ENCODE measurements at places on chromosomes 6 and 20.

GRCh38 chr20:31515775-31516107, 1.5 kb downstream of the HM13 start:
- peaks cover 14% of the 10 kb centered on the region for H3K4me1 ChIP-seq
- no peak overlapping the region for H3K4me3 ChIP-seq
- DNase-seq, result no peak

DNA sequence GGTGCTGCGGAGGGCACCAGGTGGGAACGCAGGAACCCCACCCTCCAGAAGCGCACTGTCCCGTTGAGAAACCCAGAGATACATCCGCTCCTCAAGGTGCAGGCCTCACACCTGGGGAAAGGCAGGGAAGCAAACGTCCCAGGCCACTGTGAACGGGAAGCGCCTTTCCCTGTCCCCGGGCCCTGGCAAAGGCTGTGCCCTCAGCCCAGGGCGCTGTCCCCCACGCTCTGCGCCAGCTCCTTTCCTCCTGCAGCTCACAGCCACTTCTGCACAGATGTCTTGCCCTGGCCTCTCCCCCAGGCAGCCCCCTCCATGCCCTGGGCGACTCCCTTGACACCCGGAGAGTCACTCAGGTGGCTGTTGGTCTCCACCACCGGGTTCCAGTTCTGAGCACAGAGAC, 203.8 kb downstream of the TAF4 start:
- no peaks in the 10 kb centered on the region for H3K27me3 ChIP-seq
- H3K27ac ChIP-seq, result no peak overlapping the region
- DNase-seq, result no peak
- no peaks in the 10 kb centered on the region for H3K36me3 ChIP-seq

DNA sequence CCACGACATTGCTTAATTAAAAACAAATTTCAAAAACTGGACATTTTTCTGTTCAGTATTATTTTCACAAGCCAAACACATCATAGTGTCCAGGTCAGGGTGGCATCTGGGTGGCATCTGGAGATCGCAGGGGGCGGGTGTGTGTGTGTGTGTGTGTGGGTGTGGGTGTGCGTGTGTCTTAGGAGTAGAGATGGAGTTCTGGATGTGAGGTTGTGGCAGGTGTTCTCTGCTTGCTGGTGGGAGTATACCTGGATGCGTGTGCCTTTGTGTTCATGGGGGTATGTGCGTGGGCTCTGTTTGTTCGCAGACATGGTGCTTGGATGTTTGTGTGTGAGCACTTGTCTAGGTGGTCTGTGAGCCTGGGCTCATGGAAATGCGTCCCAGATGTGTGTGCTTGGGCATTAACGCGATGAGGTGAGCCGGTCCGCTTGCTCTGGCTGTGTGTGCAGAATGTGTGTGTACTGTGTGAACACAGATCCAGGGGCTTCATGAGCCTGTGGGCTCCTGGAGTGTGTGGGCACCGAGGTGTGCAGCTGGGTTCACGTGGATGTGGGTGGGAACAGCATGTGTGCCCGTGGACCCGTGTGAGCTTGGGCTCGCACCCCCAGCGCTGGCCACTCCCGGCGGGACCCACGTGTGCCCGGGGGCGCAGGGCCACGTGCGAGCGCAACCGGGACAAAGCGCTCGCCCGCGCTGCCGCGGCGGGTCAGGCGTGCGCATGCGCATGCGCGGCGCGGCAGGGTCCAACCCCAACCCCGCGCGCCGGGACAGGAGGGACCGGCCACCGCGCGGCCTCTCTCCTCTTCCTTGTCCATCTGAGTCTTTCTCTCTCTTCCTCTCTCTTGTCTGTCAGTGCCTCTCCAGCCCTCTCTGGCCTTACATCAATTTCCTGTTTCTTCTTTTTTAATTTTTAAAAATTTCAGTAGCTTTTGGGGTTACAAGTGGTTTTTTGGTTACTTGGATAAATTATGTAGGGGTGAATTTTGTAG, 60.4 kb downstream of the SRC start:
- H3K27me3 ChIP-seq, result peaks cover 12% of the 10 kb centered on the region
- DNase-seq, result no peak
- peaks cover 10% of the 10 kb centered on the region for H3K36me3 ChIP-seq

DNA sequence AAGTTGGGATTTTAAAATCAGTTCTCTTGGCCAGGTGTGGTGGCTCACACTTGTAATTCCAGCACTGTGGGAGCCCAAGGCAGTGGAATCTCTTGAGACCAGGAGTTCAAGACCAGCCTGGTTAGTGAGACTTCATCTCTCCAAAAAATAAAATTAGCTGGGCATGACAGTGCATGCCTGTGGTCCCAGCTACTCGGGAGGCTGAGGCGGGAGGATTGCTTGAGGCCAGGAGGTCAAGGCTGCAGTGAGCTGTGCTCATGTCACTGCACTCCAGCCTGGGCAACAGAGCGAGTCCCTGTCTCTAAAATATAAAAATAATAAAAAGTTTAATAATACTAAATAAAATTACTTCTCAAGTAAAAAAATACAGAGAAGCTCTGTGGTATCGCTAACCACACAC, 77.5 kb downstream of the FOXA2 start:
- no peaks in the 10 kb centered on the region for H3K36me3 ChIP-seq
- H3K27ac ChIP-seq, result no peak overlapping the region
- no peak for DNase-seq

DNA sequence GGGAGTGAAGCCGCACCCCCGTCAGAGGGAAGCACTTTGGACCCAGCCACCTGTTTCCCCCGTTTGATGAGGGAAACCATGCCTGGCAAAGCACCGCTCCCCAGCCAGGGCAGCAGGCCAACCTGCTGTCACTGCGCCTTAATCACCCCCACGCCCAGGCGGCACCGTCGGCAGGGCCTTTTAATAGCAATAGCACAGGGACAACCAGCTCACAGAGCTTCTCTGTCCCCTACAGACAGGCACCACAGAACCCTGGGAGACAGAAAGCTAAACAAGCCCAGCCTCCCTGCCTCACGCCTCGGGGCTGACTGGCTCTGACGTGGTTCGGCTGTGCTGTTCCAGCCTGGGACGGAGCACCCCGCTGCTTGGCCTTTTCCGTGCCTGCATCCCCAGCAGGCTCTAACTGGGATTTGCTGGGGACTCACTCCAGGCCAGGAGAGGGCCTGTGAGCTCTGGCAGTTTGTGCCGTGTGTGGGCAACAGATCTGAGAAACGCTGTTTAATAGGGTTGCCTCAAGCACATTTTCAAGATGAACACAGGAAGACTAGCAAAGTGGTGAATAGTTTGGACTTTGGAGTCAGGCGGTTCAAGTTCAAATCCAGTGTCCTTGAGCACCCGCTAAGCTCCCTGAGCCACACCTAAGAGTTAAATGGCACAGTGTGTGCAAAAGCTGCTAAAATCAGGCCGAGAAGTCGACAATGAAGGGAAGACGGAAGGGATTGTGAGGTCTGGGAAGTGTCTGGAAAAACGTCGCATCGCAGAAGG, 223.8 kb downstream of the NRN1 start:
- no peak overlapping the region for H3K27ac ChIP-seq
- peaks cover 13% of the 10 kb centered on the region for H3K4me1 ChIP-seq
- DNase-seq, result no peak
- no peak overlapping the region for H3K4me3 ChIP-seq

DNA sequence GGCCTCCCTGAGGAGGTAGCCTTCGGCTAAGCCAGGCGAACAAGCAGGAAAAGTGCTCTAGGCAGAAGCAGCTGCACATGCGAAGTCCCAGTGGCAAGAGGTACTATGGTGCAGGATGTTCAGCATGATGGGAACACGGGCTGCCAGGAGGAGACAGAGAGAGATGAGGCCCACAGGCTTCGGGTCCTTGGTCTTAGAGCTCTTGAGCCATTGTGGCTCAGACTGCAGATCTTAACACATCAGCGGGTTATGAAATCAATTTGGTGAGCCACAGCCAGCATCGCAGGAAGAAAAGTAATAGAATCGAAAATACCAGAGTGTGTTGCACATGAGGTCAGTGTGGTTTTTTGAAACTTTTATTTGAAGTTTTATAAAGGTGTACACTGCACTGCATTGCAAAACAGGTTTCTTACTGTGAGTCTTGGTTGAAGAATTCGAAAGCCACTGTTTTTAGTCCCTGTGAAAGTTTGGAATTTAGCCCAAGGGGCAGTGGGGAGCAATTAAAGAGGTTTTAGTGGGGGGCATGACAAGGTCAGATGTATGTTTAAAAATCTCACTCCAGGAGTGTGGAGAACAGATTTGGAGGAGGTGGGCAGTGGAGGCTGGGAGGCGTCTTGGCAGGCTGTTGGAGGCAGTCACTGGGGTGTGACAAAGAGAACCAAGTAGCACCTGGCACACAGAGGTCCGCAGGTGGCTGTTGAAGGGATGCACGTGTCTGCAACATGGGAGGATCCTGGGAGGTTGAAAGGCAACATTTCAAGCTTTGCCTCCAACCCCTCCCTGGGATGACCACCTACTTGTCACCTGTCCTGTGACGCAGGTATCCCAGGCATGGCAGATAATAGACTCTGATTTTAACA, 69.3 kb downstream of the EYA2 start:
- no peak overlapping the region for H3K27ac ChIP-seq
- H3K36me3 ChIP-seq, result no peaks in the 10 kb centered on the region
- no peak for DNase-seq
- no peaks in the 10 kb centered on the region for H3K4me1 ChIP-seq

DNA sequence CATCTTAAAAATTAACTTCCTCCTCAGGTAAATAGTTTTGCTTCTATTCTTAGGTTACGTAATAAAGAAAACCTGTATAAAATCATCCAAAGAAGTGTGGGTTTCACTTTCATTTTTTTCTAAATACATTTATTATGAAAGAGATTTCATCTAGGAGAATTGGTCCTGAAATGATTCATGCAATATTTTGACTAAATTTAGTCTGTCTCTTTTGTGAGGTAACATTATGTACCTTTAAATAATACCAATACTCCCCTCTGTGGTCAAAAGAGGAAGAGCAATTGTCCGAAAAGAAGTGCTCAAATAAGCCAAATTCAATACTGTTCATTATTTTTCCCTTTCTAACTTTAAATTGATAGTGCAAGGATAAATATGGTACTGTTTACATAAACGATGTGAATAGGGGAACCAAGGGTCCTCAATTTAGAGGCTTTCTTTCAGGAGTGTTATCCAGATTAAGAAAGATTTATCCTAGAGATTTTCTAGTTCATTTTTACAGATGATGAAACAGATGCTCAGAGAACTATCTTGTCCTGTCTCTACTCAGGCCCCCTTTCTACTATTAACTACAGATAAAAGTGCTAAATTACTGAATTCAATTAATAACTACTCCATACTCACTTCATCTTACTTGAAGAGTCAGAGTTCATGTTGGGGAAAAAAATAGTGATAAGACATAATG, 26.2 kb downstream of the CYP39A1 start:
- H3K27me3 ChIP-seq, result peaks cover 28% of the 10 kb centered on the region
- no peaks in the 10 kb centered on the region for H3K4me1 ChIP-seq
- no peak overlapping the region for H3K4me3 ChIP-seq
- no peaks in the 10 kb centered on the region for H3K36me3 ChIP-seq
- DNase-seq, result no peak
- peak overlapping the region; percentile 34 for H3K27ac ChIP-seq

DNA sequence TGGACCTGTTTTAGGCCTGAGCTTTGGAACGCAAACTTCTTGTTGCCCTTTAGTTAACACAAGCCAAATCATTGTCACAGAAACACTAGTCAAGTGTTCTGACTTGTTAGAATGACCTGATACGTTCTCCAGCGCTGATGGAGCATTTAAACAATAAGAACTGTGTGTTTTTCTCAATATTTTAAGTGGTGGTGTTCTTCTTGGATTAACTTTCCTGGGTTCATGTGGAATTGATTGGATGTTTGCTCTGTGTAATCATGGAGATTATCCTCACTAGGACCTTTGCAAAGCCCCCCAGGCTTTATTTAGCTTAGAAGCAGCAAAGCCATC, 1.6 kb downstream of the LRRC1 start:
- H3K27me3 ChIP-seq, result no peaks in the 10 kb centered on the region
- H3K36me3 ChIP-seq, result peaks cover 2% of the 10 kb centered on the region
- peak overlapping the region; percentile 88 for H3K27ac ChIP-seq
- H3K4me1 ChIP-seq, result peaks cover 43% of the 10 kb centered on the region

GRCh38 chr6:134238960-134239795, 78.7 kb downstream of the SGK1 start:
- H3K27me3 ChIP-seq, result no peaks in the 10 kb centered on the region
- no peak for DNase-seq
- peaks cover 16% of the 10 kb centered on the region for H3K4me1 ChIP-seq
- H3K4me3 ChIP-seq, result no peak overlapping the region
- peaks cover 2% of the 10 kb centered on the region for H3K36me3 ChIP-seq

DNA sequence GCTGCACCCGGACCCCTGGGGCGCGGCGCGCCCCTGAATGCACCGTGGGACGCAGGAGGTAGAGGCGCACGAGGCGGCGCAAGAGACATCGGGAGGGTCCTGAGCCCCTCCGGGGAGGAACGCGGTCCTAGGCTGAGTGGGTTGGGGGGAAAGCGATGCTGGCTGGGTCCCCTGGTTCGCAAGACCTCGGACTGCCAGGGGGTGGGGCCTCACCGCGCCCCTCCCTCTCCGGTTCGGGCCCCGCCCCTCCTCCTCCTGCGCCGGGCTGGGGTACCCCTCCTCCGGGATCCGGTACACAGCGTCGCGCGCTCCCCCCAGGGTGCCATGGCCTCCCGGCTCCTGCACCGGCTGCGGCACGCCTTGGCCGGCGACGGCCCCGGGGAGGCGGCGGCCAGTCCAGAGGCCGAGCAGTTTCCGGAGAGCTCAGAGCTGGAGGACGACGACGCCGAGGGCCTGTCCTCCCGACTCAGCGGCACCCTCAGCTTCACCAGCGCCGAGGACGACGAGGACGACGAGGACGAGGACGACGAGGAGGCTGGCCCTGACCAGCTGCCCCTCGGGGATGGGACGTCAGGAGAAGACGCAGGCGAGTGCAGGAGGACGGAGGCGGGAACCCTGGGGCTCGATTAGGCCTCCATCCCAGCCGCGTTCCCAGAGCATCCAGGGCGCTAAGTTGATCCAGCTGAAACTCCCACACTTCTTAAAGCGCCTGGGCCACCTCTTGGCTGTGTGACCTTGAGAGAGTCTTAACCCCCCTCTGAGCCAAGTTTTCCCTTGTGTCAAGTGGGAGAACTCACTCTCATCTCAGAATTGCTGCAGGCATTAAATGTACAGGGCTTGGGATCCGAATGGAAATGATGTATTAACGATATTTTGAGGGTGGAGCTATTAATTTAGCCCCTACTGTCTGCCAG, 541 bp downstream of the SNX21 start:
- no peak overlapping the region for H3K27ac ChIP-seq
- H3K4me3 ChIP-seq, result peak overlapping the region; percentile 95
- peaks cover 23% of the 10 kb centered on the region for H3K4me1 ChIP-seq

Data from T-helper 17 cell (primary cell).